Tongue (tissue), 3 donors: ENCODE measurements at places on chromosomes 13 and 19. TPM values are rescaled to one million over a fixed set of nuclear protein-coding genes. Genes with fewer than 3 reads are reported as not detected.

ZNF345 gene
- 9.6 TPM for total RNA-seq

DPF1 gene
- total RNA-seq: 0.92 TPM

IRS2 gene
- total RNA-seq: 6.3 TPM

HRC gene
- total RNA-seq: 154 TPM

LILRB4 gene
- 0.51 TPM for total RNA-seq

ZNF20 gene
- total RNA-seq: 1.6 TPM

DNA sequence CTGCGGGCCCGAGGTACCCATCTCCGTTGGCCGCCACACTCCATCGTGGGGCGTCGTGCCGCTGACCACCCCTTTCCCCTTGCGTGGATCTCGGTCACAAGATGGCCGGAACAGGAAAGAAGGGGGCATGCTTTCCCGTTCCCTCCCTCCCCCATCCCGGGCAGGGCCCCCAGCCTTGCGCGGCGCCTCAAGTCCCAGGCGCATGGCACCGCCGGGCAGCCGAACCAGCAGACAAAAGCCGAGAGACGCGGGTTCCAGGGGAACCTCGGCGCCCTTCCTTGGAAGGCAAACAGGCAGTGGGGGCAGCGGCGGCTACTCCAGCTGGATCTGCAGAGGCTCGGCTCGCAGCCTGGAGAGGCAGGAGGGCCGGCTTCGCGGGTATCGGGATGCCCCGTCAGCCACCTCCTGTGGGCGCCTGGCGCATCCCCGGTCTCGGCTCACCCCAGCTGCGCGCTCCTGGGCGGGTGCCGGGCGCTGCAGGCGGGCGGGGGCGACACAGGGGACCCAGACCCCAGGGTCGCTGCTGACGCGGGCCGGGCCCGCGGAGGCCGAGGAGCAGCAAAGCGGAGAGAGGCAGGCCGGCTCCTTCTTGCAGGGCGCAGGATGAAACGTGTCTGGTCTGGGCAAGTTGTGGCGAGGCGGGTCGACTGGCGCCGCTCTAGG is 439 bp downstream of the DZIP1 start:
- peak; percentile 59 for DNase-seq

DNA sequence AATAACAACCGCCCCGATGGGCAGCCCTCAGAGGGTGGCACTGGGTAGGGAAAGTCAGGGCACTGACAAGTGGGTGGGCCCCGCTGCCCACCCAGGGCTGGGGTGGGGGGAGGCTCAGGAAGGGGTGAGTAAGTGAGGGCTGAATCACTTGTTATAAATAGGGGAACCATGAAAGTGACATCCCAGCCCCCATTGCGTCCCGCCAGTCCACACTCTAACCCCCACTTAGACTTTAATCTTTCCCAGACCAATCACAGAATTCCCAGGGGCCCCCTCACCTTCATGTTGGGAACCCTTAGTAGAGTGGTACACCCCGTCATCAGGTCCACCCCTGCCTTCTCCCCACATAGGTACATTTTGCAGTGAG is 37.0 kb upstream of the NANOS3 start:
- DNase-seq: no peak

DNA sequence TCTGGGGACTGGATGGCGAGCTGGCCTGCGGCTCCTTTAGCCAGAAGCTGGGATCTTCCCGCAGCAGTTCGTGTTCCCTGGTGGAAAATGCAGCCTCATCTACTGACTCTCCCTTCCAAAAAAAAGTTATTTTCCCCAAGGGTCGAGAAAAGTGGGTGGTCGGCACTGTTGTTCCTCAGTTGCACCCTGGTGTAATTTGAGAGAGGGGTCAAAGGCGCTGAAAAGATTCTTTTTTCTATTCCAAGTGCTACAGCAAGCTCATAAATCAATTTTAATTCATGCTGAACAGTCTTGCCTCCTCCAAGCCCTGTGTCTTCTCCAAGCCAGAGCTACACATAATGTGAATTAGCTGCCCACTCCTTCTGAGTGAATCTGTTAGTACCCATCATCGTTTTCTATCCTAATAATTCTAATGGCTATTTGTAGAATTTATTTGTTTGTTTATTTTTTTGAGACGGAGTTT is 774 bp downstream of the SLC25A15 start:
- DNase-seq: no peak

GRCh38 chr19:21483589-21484170 is 21.7 kb upstream of the ZNF429 start:
- DNase-seq: peak; percentile 38

- DNase-seq: peak; percentile 99
Measured at GRCh38 chr19:48321622-48322591, 3.4 kb upstream of the EMP3 start.

DNA sequence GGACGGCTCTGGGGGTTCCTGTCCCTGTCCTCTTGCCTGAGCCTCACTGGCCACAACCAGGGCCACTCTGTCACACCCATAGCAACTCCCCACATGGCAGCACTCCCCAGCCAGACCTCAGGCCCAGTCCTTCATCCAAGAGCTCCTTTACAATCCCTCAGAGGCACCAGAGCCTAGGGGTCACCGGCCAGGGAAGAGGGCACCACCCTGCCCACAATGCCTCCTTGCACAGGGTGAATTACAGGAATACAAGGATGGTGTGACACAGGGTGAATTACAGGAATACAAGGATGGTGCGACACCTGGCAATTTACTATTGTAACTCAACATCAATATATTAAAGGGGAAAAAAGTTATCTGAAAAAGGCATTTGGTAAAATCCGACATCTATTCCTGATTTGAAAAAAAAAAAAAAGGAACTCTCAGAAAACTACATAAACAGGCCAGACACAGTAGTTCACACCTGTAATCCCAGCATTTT is 16.5 kb downstream of the MIER2 start:
- no peak for DNase-seq

GRCh38 chr19:46480415-46480814 is 9.1 kb upstream of the PNMA8A start:
- DNase-seq: peak; percentile 98

GRCh38 chr19:6219586-6220290 is 60.0 kb downstream of the MLLT1 start:
- DNase-seq: peak; percentile 38

- peak; percentile 91 for DNase-seq
Measured at GRCh38 chr19:28878862-28879566, 333.9 kb downstream of the UQCRFS1 start.
